ENCODE measurements at places on chromosomes 4 and X.
A peak's percentile ranks its signal among the peaks of the same experiment; 100 is the strongest.

DNA sequence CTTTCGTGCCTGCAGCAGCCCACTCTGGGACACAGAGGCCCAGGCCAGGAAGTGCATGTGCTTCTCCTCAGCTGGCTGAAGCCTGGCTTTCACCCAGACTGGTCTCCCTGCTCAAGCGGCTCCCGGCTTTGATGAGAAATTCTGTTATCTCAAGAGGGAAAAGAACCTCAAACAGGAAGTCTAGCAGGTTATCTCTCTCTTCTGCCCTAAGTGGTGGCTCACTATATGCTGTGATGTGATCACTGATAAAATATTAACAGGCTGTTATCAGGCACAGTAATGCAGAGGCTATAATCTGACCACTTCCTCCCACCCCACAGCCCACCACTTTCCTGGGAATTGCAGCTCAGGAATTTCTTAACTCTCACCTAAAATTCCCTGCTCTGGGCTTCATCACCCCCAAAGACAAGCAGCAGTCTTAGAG lies 13.3 kb downstream of the CLDN2 start:
- peaks cover 5% of the 10 kb centered on the region for H3K27me3 ChIP-seq
- H3K27ac ChIP-seq, result no peak overlapping the region
- DNase-seq, result no peak

DNA sequence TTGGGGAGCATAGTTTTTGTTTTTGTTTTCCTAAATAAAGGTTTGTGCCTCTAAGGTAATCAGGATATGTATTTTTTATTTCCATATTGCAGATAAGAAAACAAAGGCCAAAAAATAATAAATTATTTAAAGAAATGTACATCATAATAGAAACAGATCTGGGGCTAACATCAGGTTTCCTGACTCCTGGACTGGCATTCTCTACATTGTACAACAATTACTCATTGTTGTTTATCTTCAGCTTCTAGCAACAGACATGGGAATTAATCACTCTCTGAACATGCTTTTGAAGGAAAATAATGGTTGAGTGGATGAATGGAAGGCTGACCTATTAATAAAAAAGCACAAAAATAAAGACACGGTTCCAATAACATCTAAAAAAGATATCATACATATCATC lies 146.2 kb downstream of the KCNIP4 start:
- DNase-seq, result no peak
- no peaks in the 10 kb centered on the region for H3K4me1 ChIP-seq
- no peaks in the 10 kb centered on the region for H3K36me3 ChIP-seq
- H3K4me3 ChIP-seq, result no peak overlapping the region

GRCh38 chr4:31160146-31160545 lies 440.0 kb downstream of the PCDH7 start:
- H3K27ac ChIP-seq, result no peak overlapping the region
- H3K36me3 ChIP-seq, result no peaks in the 10 kb centered on the region
- H3K27me3 ChIP-seq, result no peaks in the 10 kb centered on the region
- DNase-seq, result no peak

DNA sequence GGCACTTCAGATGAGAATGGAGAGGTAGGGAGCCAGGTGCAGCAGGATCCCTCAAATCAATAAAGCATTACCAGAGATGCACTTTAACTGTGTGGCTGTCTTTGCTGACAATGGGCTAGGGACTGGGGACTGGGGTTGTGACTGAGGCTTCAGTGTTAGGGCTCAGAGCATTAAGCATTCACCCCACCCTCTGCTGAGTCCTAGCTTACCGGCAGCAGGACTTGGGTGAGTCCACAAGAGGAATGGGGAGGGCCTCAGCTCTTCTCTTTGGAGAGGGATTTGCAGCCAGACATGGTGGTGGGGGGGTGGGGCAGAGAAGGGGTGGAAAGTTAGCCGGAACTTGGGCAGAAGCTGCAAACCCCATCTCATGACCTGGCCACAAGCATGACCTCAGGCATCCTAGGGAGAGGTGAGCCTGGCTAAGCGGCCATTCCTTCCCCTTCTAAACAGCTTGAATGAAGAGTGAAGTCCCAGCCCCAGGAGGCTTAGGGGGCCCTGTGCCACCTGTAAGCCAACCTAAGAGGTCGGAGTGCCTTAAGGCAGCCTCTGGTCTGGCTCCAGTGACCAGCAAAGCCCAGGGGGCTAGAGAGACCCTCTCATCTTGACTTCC lies 78.4 kb downstream of the STARD8 start:
- no peaks in the 10 kb centered on the region for H3K4me1 ChIP-seq
- H3K36me3 ChIP-seq, result no peaks in the 10 kb centered on the region
- no peak overlapping the region for H3K27ac ChIP-seq

GRCh38 chrX:27336466-27337091 lies 126.6 kb downstream of the PPP4R3C start:
- H3K36me3 ChIP-seq, result no peaks in the 10 kb centered on the region
- no peaks in the 10 kb centered on the region for H3K4me1 ChIP-seq
- DNase-seq, result no peak
- H3K27me3 ChIP-seq, result no peaks in the 10 kb centered on the region
- H3K4me3 ChIP-seq, result no peak overlapping the region

GRCh38 chr4:53854991-53855568 lies 209.3 kb downstream of the CHIC2 start:
- no peak overlapping the region for H3K4me3 ChIP-seq
- H3K27ac ChIP-seq, result no peak overlapping the region
- DNase-seq, result no peak
- H3K27me3 ChIP-seq, result no peaks in the 10 kb centered on the region
- H3K36me3 ChIP-seq, result no peaks in the 10 kb centered on the region
- no peaks in the 10 kb centered on the region for H3K4me1 ChIP-seq

GRCh38 chr4:144732584-144733428 lies 86.8 kb downstream of the HHIP start:
- H3K36me3 ChIP-seq, result no peaks in the 10 kb centered on the region
- H3K4me3 ChIP-seq, result no peak overlapping the region
- peaks cover 13% of the 10 kb centered on the region for H3K4me1 ChIP-seq
- H3K27me3 ChIP-seq, result no peaks in the 10 kb centered on the region

DNA sequence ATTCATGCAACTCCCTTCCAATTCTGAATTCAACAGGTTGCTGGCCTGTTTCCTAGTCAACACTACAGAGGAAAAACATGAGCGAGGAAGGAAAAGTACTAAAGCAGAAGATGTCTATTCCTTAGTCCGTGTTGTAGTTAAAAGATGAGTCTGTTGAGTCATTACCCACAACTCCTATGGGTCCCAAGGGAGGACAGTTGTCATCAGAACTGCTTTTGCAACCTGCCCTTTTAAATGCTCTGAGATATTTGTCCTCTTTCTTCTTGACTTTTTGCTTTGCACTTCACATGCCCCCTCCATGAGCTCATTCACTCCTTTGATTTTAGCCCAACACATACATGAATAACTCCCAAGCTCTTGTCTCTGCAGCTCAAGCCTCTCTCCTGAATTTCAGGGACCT lies 119.2 kb downstream of the CORIN start:
- DNase-seq, result no peak
- H3K4me3 ChIP-seq, result no peak overlapping the region
- H3K36me3 ChIP-seq, result no peaks in the 10 kb centered on the region
- peaks cover 4% of the 10 kb centered on the region for H3K27me3 ChIP-seq
- H3K4me1 ChIP-seq, result no peaks in the 10 kb centered on the region

GRCh38 chr4:56434599-56435139 lies 746 bp downstream of the PPAT start:
- no peaks in the 10 kb centered on the region for H3K27me3 ChIP-seq
- peak overlapping the region; percentile 75 for H3K4me3 ChIP-seq
- H3K36me3 ChIP-seq, result no peaks in the 10 kb centered on the region
- no peak for DNase-seq
- H3K27ac ChIP-seq, result peak overlapping the region; percentile 92
- peaks cover 16% of the 10 kb centered on the region for H3K4me1 ChIP-seq

GRCh38 chrX:100685997-100686305 lies 42.0 kb downstream of the SRPX2 start:
- H3K27me3 ChIP-seq, result no peaks in the 10 kb centered on the region
- H3K27ac ChIP-seq, result no peak overlapping the region
- no peak overlapping the region for H3K4me3 ChIP-seq
- no peaks in the 10 kb centered on the region for H3K36me3 ChIP-seq
- no peaks in the 10 kb centered on the region for H3K4me1 ChIP-seq

- no peak overlapping the region for H3K4me3 ChIP-seq
- H3K4me1 ChIP-seq, result peaks cover 31% of the 10 kb centered on the region
- no peak overlapping the region for H3K27ac ChIP-seq
- H3K27me3 ChIP-seq, result peaks cover 98% of the 10 kb centered on the region
These were observed 1.6 kb upstream of the GSX2 start for GRCh38 chr4:54098375-54098774.

DNA sequence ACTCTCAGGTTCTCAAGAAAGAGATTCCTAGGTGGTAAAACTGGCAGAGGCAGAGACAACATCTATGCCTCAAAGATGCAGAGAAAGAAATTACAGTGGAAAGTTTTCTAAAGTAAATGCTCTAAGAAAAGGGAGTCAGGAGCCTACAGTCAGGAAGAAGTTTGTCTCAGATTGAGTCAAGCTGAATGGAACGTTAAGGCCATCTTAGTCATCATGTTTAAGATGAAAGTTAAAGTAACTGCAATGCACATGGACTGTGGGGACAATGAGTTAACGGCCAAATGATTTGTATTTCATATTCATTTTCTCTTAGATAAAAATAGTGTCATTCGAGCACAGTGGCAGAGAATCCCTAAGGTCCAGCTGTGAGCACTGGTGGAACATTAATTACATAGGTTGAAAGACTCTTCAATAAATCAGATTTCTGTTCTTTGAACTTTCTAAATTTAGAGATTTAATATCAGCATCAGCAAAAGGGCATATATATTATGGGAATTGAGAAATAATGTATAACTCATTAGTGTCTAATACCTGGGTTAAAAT lies 384.6 kb downstream of the DTHD1 start:
- no peaks in the 10 kb centered on the region for H3K27me3 ChIP-seq
- H3K4me1 ChIP-seq, result no peaks in the 10 kb centered on the region
- DNase-seq, result no peak
- H3K36me3 ChIP-seq, result no peaks in the 10 kb centered on the region
- H3K4me3 ChIP-seq, result no peak overlapping the region

DNA sequence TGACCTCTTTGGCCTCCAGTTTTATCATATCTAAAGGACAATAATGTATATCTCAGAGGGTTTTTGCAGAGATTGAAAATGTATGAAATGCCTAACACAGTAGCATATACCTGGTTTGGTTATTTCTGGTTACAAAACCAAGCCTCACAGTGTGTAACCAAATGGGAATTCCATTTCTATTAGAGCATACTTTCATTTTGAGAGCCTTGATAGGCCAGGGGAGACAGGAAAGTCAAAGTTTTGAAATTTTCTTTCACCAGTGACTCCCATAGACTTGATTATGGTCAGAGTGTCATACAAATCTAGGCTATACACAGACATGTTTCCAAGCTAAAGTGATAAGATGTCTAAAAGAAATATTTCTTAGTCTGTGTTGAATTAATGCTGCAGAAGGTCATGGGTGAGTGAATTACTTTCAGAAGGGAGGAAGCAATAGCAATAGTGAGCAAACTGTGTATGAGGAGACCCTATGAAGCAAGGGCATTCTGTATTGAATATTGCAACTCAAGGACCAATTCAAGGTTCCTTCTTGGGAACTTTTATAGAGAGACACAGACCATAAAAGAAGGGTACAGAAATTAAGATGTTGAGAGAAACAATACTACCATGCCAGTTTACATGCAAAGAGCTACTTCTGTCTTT lies 151.1 kb downstream of the PDE5A start:
- no peaks in the 10 kb centered on the region for H3K27me3 ChIP-seq
- peaks cover 2% of the 10 kb centered on the region for H3K36me3 ChIP-seq
- H3K4me1 ChIP-seq, result no peaks in the 10 kb centered on the region
- DNase-seq, result no peak
- H3K27ac ChIP-seq, result no peak overlapping the region

DNA sequence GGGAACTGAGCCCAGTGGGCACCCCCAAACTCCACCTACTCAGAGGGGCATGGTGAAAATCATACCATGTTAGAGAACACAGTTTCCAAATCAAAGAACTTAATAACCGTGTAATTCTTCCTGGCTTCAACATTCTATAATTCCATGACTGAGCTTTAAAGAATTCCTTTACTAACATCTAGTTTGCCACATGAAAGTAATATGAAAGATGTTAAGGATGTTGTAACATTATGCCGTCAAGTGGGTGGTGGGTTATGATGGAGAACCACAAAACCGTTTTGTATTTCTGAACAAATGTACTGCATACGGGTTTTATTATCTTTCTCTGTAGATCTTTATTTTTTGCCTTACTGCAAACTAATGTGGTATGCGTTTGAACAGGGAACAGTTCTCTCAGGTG lies 549.0 kb upstream of the MAGEB2 start:
- H3K4me1 ChIP-seq, result peaks cover 19% of the 10 kb centered on the region
- no peaks in the 10 kb centered on the region for H3K36me3 ChIP-seq

GRCh38 chrX:83658731-83659130 lies 150.6 kb downstream of the POU3F4 start:
- DNase-seq, result no peak
- H3K4me1 ChIP-seq, result no peaks in the 10 kb centered on the region
- no peaks in the 10 kb centered on the region for H3K27me3 ChIP-seq
- H3K4me3 ChIP-seq, result no peak overlapping the region
- no peak overlapping the region for H3K27ac ChIP-seq

DNA sequence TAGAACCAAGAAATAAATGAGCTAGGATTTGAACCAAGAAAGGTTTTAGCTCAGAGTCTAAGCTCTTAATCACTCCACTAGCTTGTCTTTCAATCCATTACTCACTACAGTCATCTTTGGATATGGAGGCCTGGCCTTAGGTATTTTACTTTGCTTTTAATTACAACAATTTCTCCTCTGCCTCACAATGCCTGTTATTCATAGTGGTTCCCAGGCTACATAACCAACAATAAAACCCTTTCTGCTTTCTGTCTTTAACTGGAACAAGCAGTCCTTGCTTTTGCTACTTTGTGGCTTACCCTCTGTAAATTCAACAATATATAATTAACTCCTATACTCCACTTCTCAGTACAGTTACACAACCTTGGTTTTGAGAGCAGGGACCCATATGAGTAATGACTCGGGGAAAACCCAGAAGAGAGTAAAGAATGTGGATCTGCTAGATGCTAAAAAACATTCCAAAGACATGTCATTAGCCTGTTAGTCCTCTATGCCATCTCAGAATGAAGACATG lies 94.7 kb upstream of the NAP1L5 start:
- H3K36me3 ChIP-seq, result no peaks in the 10 kb centered on the region
- peak overlapping the region; percentile 85 for H3K27ac ChIP-seq
- H3K27me3 ChIP-seq, result no peaks in the 10 kb centered on the region
- H3K4me3 ChIP-seq, result no peak overlapping the region

- no peak overlapping the region for H3K27ac ChIP-seq
- no peaks in the 10 kb centered on the region for H3K27me3 ChIP-seq
- H3K4me3 ChIP-seq, result no peak overlapping the region
- no peaks in the 10 kb centered on the region for H3K4me1 ChIP-seq
- no peak for DNase-seq
These were observed 136.6 kb downstream of the FBXW7 start for GRCh38 chr4:152399246-152399645.

DNA sequence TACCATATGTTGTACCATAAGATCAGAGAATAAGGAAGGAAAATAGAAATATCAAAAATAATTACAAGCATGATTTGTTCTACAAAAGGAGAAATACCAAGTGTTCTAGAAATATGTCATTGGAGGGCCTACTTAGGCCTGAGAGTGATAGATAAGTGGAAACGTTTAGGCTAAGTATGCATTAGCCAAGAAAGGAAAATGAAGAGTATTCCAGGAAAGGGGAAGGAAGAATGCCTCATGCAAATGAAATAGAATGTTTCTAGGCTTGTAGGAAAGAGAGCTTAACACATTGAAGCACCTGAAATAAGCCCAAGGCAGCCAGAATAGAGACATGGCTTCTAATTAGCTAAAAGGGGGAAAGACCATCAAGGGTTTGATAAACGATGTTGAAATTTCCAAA lies 595.7 kb upstream of the ATOH1 start:
- no peaks in the 10 kb centered on the region for H3K27me3 ChIP-seq
- H3K27ac ChIP-seq, result no peak overlapping the region
- H3K4me1 ChIP-seq, result no peaks in the 10 kb centered on the region
- no peak overlapping the region for H3K4me3 ChIP-seq
- H3K36me3 ChIP-seq, result no peaks in the 10 kb centered on the region

Measured in keratinocyte (primary cell).